ENCODE measurements at places on chromosomes 4 and X. TPM values are rescaled to one million over a fixed set of nuclear protein-coding genes. Genes with fewer than 3 reads are reported as not detected.

Gene LRAT
- 0.03 TPM for polyA plus RNA-seq

DNA sequence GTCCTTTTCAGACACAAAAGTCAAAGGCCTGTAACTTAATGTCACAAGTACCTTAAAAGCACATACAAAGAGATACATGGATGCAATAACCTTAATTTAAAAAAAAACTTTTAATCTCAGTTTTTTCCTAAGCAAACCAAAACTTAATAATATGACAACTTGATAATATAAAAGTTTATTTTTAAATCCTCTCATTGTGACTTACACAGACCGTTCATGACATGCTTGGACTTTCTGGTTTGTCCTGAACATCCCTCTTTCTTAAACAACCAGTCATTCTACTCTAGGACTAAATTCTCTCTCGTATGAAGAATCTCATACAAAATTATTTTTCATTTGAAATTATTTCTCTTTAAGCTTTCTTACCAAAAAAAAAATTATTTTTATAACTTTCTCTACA is 43.1 kb upstream of the CYP2U1 start:
- no peak overlapping the region for H3K27ac ChIP-seq
- H3K4me3 ChIP-seq = no peak overlapping the region
- H3K36me3 ChIP-seq = no peaks in the 10 kb centered on the region

- H3K27me3 ChIP-seq = no peaks in the 10 kb centered on the region
- no peak overlapping the region for H3K4me3 ChIP-seq
- H3K27ac ChIP-seq = no peak overlapping the region
- DNase-seq = peak; percentile 48
- H3K4me1 ChIP-seq = no peaks in the 10 kb centered on the region
Observed at GRCh38 chr4:89283226-89284009, 24.2 kb downstream of the GPRIN3 start.

Gene AMBN
- polyA plus RNA-seq = not detected

GRCh38 chr4:48340276-48340964 is 909 bp upstream of the SLAIN2 start:
- H3K27ac ChIP-seq = peak overlapping the region; percentile 95
- H3K36me3 ChIP-seq = no peaks in the 10 kb centered on the region
- DNase-seq = peak; percentile 81
- no peaks in the 10 kb centered on the region for H3K27me3 ChIP-seq
- peak overlapping the region; percentile 62 for H3K4me3 ChIP-seq
- peaks cover 17% of the 10 kb centered on the region for H3K4me1 ChIP-seq

- H3K27me3 ChIP-seq = no peaks in the 10 kb centered on the region
- H3K4me3 ChIP-seq = no peak overlapping the region
- no peak for DNase-seq
- H3K4me1 ChIP-seq = no peaks in the 10 kb centered on the region
Observed at GRCh38 chr4:27428661-27429060, 568.0 kb downstream of the STIM2 start.

DNA sequence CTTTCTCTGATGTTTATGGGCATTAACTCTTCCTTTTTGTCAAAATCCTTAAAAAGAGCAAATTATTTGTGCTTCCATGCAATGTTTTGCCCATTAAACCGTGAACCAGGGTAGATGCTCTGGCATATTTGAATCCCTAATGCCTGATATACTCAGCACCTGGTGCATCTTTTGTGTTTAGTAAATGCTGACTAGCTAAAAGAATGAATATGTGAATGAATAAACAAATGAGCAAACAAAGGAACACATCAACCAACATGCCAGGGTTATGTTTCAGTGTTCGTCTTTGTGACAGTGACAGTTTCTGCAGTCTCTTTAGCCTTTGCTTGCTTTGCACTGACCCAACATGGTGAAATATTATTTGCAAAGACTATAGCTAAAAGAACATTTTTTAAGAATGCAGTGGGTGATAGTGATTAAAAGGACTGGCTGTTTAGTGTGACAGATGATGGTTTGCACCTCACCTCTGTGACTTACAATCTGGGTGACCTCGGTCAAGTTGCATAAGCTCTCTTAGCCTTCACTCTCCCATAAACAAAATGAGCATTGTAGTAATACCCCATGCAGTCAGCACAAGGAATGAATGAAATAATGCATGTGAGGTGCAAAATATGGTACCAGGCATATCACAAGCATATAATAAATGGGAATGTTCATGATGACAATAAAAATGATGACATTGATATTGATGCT is 29.5 kb downstream of the SMPX start:
- no peaks in the 10 kb centered on the region for H3K36me3 ChIP-seq
- H3K4me1 ChIP-seq = no peaks in the 10 kb centered on the region
- H3K27me3 ChIP-seq = no peaks in the 10 kb centered on the region
- no peak overlapping the region for H3K4me3 ChIP-seq
- no peak for DNase-seq

DNA sequence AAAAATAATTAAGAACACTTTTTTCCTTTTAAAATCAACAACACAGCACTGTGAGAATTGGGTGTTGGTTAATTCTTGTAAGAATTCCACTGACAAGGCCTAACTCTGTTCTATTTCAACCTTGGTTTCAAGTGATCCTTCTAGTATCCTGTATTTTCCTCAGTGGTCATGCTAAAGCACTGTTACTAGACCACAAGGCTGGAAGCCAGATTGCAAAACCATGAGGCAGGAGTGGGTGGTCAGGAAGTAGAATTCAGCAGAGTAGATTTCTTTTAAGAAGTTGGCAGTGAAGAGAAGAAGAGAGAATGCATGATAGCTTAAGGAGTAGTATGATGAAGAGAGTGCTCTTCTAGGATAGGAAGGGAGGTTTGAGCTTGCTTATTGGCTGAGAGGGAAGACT is 71.6 kb upstream of the LEF1 start:
- peak; percentile 15 for DNase-seq
- H3K4me3 ChIP-seq = no peak overlapping the region
- no peaks in the 10 kb centered on the region for H3K27me3 ChIP-seq
- H3K36me3 ChIP-seq = no peaks in the 10 kb centered on the region
- H3K4me1 ChIP-seq = no peaks in the 10 kb centered on the region
- no peak overlapping the region for H3K27ac ChIP-seq

Gene SPIN2B
- polyA plus RNA-seq = 11.1 TPM

Gene HUWE1
- 73.3 TPM for polyA plus RNA-seq

Gene N4BP2
- 3.0 TPM for polyA plus RNA-seq

DNA sequence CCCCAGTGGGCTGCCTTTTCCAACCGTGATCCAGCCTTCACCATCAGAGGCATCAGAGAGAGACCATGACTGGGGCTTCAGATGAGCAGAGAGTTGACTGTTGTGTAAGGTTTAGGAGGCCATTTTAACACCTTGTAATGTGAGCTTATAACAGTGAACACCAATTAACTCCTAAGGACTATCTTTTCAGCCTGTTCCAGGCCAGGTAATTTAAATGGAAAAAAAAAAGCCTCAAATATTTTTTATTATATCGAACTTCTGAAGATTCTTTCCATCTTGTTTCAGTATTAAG is 13.3 kb upstream of the ELOVL6 start:
- H3K36me3 ChIP-seq = no peaks in the 10 kb centered on the region
- no peak overlapping the region for H3K27ac ChIP-seq
- H3K4me3 ChIP-seq = no peak overlapping the region
- no peak for DNase-seq
- H3K27me3 ChIP-seq = no peaks in the 10 kb centered on the region

Gene KLF8
- 3.4 TPM for polyA plus RNA-seq

Gene SMPX
- polyA plus RNA-seq = not detected

DNA sequence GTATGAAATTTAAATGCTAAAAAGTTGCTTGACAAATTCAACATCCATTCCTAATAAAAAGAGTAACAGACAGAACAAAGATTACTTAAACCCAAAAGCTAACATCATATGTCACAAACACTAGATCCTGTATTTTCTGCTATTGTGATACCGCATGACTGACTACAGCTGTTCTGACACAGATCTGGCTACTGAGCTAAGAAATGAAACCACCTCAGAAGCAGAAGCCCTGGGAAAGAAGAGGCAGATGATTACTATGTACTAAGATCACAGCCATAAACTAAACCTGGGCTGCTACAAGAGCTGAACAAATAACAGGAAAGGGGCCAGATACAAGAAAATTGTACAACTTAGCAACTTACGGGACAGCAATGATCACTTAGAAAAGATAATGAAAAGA is 9.4 kb downstream of the LETM1 start:
- DNase-seq = no peak
- H3K4me1 ChIP-seq = peaks cover 21% of the 10 kb centered on the region
- peaks cover 5% of the 10 kb centered on the region for H3K36me3 ChIP-seq
- H3K27me3 ChIP-seq = no peaks in the 10 kb centered on the region

- no peak overlapping the region for H3K4me3 ChIP-seq
- H3K36me3 ChIP-seq = no peaks in the 10 kb centered on the region
- H3K27me3 ChIP-seq = no peaks in the 10 kb centered on the region
- peak overlapping the region; percentile 80 for H3K27ac ChIP-seq
Observed at GRCh38 chrX:7334253-7334935, 186.4 kb upstream of the PUDP start.

DNA sequence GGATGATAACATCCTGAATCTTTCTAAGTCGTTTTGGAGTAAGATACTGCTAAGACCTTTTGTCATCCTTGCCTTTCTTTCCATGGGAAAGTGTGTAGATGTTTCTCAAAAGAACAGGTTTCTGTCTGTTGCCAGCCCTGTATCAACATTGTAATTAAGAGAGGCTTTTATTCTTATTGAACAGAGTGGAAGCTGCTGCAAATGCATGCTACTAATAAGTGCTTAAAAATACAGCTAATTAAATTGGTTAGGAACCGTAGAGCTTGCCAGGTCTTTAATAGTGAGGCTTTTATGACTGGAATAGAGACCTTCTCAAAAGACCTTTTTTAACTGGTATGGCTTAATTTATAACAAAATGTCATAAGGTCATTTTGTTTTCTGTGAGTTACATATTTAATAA is 34.4 kb downstream of the INTU start:
- H3K27ac ChIP-seq = no peak overlapping the region
- no peak for DNase-seq
- no peak overlapping the region for H3K4me3 ChIP-seq
- H3K4me1 ChIP-seq = no peaks in the 10 kb centered on the region
- no peaks in the 10 kb centered on the region for H3K27me3 ChIP-seq
- no peaks in the 10 kb centered on the region for H3K36me3 ChIP-seq

GRCh38 chr4:106985830-106986229 is 50.3 kb downstream of the DKK2 start:
- no peaks in the 10 kb centered on the region for H3K4me1 ChIP-seq
- no peaks in the 10 kb centered on the region for H3K27me3 ChIP-seq
- DNase-seq = no peak

Gene LGI2
- polyA plus RNA-seq = not detected

Gene PNCK
- polyA plus RNA-seq = not detected

- no peak overlapping the region for H3K4me3 ChIP-seq
- no peaks in the 10 kb centered on the region for H3K4me1 ChIP-seq
- DNase-seq = no peak
- no peak overlapping the region for H3K27ac ChIP-seq
- H3K36me3 ChIP-seq = no peaks in the 10 kb centered on the region
- H3K27me3 ChIP-seq = no peaks in the 10 kb centered on the region
Observed at GRCh38 chr4:88489100-88489761, 32.3 kb downstream of the HERC5 start.

Gene NAA15
- 30.1 TPM for polyA plus RNA-seq

Gene JAKMIP1
- not detected for polyA plus RNA-seq

DNA sequence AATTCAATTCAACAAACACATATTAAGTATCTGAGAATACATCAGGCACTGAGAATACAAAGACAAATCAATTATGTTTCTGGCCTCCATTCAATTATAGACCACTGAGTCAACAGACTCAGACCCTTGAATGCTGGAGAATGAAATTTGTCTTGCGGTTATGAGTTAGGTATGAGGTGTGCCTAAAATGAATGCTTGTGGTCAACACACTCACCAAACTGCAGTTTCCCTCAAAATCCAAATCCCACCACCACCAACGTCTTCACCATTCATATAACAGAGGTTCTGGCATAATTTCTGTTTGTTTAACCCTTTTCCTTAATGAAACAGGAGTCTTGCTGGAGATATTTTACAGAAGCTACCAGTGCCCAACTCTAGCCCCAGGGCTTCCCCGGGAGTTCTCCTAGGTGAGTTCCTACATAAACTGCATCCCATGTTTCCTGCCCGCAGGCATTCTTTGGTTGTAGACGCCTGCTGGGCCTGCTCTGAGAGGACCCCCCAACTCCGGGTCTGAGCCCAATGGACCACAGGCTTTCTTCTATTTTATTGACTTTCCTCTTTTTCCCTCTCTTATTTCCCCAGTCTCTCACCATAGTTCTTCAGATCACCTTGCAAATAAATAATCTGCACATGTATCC is 119.2 kb downstream of the DDX53 start:
- no peak overlapping the region for H3K4me3 ChIP-seq
- no peak for DNase-seq
- no peak overlapping the region for H3K27ac ChIP-seq
- no peaks in the 10 kb centered on the region for H3K36me3 ChIP-seq
- no peaks in the 10 kb centered on the region for H3K4me1 ChIP-seq

Gene TDO2
- 0.26 TPM for polyA plus RNA-seq

Gene TRIM75
- not detected for polyA plus RNA-seq

GRCh38 chr4:42101446-42101975 is 50.9 kb downstream of the BEND4 start:
- no peaks in the 10 kb centered on the region for H3K27me3 ChIP-seq
- H3K4me1 ChIP-seq = no peaks in the 10 kb centered on the region
- H3K27ac ChIP-seq = no peak overlapping the region
- no peak for DNase-seq
- H3K36me3 ChIP-seq = no peaks in the 10 kb centered on the region

DNA sequence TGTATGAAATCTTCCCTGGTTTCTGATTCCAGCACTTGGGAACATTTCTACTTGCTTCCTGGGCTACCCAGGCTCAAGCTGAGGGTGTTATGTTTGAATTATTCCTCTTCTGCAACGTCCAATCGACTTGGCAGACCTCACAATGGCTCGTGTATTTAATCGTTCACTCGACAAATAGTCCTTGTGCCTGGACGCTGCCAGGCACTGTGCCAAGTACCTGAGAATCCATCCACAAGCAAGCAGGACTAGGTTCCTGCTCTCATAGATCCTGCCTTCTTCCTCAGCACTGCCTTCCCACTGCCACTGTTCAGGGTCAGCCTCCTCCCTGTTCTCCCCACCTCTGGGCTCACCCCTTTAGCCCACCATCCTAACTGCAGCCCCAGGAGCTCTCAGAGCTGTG is 113.3 kb downstream of the EFNB1 start:
- no peak overlapping the region for H3K27ac ChIP-seq
- H3K4me3 ChIP-seq = no peak overlapping the region
- H3K4me1 ChIP-seq = peaks cover 9% of the 10 kb centered on the region
- no peak for DNase-seq
- no peaks in the 10 kb centered on the region for H3K36me3 ChIP-seq

Gene GAB3
- polyA plus RNA-seq = 2.8 TPM
